ENCODE measurements at places on chromosomes 7 and 10. TPM values are rescaled to one million over a fixed set of nuclear protein-coding genes. Genes with fewer than 3 reads are reported as not detected.

GRCh38 chr10:132335189-132336063 is 3.4 kb downstream of the LRRC27 start:
- DNase-seq = no peak

DNA sequence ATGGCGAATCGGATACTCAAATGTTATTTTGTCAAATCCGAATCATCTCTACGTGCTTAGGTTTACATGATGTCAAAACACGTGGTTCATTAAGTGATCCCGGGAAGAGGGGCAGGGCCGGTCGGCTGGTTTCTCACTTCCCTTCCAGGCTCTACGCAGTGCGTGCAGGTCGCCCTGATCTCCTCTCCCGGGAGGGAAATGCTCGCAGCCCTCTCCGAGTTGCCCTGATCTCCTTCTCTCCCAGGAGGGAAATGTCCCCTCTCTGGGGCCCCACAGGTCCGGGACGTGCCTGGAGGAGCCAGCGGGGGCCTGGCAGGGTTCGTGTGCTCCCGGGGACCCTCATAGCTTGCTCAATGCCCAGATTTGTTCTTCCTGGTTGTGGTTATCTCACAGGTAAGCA is 202.7 kb downstream of the DNAJB6 start:
- no peak for DNase-seq

DNA sequence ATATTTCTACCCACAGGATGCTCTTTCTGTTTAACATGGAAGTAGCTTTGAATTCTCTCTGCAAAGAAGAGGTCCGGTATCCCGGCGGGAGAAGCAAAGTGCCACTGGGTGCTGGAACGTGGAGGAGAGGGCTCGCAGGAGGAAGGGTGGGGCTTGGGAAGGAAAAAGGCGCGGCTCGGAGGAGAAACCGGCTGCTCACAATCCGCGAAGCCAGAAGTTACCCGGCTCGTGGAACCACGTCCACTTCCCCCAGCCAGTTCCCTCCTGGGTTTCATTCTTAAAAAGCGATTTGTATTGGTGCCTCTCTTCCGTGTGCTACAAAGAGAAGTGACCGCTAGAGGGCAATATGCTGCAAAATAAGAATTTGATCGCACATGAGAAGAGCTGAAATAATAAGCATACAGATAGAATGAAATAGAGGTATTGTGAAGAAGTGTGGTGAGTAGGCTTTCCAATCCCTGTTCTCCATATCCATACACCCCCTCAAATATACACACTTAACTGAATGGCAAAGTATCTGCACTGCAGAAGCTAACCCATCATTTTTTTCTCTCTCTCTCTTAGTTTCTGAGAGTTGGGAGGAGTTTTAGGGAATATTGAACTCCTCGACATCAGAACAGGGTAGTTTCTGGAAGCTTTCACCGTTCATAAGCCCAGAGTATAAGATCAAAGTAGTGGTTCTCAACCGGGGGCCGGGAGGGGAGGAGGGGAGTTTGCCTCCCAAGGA is 31.1 kb downstream of the TRIL start:
- peak; percentile 91 for DNase-seq

DNA sequence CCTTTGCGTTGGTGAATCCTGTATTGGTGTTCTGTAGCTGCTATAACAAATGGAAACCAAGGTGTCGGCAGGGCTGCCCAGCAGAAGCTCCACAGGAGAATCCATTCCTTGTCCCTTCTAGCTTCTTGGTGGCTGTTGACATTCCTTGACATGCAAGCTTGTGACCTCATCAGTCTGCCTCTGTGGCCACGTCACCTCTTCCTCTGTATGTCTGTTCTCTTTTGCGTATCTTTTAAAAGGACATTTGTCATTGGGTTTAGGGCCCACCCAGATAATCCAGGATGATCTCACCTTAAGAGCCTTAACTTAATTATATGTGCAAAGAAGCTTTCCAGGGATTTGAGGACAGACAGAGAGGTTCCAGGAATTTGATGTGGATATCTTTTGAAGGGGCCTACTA is 15.3 kb upstream of the ZCCHC24 start:
- DNase-seq = no peak

ANK3 gene
- 171 TPM for polyA plus RNA-seq

NPFFR1 gene
- not detected for polyA plus RNA-seq

DNA sequence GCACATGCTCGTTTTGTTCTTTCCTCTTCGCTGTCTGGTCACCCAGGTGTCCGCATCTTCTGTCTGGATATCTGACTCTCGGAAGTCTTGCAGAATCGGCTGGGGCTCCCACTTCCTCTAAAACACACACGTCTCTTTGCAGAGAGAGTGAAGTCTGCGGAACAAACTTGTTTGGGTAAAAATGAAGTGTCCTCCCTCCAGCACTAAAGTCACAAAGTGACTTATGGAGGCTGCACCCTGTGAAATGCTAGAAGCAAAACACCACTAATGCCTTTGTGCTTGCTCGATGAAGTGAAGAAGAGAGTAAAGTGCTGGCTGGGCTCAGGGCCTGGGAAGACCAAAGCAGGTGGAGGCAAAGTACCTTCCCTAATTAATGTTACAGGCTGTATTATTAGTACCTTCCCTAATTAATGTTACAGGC is 71.4 kb downstream of the FGFR2 start:
- DNase-seq = no peak

GARS1 gene
- polyA plus RNA-seq = 72.5 TPM

DNA sequence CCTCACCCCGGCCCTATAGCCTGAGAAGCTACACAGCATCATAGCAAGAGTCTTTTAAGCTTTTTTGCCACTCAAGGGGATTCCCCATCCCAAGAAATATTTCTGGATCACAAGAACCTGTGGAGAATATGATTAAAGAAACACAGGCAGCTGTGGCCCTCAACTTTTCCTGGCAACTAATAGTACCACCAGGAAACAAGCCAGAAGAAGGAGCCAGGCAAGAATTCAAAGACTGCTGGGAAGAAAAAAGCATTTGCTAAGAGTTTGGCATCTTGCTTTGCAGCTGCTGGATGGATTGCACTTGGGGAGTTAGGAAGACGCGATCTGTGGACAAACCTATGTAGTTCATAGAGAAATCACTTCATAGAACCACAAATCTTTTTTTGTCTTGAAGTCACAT is 437.8 kb downstream of the PLXDC2 start:
- DNase-seq = peak; percentile 85

GRCh38 chr7:39659356-39660013 is 36.1 kb downstream of the RALA start:
- DNase-seq = no peak

DNA sequence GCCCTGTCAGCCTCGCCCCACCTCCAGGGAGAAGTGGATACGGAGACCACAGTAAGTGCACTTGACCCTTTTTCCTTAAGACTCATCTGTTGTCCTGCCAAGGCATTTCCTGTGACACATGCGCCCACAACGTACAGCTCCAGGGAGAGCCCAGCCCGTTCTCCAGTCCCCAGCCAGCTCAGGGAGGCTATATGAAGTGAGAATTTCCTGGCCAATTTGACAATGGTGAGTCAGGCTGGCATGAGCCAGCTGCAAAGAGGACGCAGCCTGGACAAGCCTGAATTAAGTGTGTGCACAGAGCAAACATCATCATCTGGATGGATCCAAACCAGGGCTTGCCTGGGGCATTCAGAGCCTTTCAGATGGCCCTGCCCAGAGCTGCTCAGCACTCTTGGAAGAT is 244.8 kb downstream of the KCNMA1 start:
- DNase-seq = no peak

DNA sequence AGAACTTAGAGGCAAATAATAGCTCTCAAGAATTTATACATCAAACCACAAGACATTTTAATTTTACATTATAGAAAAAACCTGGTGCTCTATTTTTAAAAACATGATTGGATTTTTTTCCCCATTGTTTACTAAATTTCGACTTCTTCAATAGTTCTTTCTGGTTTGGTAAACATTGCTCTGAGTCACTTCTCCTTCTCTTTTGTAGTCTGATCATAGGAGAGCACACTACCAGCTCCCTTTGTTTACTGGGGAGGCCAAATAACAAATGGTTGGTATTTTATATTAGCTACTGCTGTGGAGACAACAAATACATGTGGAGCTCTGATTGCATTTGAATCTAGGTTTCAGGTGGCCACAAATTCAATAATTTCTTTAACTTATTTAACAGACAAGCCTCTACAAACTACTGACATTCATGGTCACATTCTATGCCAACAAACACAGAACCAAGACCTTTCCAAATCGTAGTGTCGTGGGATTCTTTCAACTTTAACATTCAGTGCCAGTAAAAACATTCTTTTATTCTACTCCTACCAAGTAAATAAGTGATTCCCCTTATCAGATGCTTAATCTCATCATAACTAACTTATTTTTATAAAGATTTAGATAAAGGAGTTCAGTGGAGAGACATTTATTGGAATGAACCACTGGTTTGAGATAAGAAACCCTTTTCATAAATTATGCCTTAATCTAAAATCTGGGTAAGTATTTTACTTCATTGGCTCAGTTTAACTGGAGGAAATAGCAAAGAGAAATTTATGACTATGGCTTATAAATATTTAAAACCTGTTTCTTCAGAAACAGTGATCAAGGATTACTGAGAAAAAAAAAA is 17.7 kb upstream of the FXYD4 start:
- DNase-seq = no peak

ANKRD2 gene
- 19.2 TPM for polyA plus RNA-seq

GRCh38 chr10:71268758-71269157 is 50.3 kb upstream of the SLC29A3 start:
- no peak for DNase-seq

DNA sequence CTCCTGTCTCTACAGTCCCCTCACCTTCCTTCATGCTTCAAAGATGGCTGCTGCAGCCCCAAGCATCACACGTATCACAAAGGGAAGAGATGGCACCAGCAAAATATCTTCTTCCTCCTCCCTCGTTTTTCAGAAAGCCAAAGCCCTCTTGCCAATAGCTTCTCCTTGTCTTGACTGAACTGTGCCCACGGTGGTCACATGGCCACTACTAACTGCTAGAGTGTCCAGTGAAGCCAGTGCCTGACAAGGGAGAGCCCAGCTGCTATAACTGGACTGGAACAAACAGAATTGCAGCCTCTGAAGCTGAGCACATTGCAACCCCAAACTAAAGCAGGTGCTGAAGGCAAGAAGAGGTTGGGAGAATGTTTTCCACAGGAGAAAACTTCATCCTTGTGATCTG is 120.8 kb upstream of the RET start:
- no peak for DNase-seq

DNA sequence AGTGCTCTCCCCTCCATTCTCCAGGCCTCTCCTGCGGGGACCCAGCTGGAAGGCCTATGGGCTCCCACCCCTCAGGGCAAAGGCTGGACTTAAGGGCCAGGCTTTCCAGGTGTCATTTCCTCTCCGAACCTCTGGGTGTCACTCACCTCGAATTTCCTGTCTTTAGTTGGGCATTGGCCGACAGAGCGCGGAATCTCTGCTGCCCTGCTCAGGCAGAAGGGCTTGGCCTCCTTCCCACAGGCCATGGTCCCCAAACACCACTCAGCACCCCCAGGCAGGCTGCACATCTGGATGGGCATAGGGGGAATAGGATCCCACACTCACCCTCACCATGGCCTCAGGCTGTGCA is 212.9 kb downstream of the CCSER2 start:
- no peak for DNase-seq

DNA sequence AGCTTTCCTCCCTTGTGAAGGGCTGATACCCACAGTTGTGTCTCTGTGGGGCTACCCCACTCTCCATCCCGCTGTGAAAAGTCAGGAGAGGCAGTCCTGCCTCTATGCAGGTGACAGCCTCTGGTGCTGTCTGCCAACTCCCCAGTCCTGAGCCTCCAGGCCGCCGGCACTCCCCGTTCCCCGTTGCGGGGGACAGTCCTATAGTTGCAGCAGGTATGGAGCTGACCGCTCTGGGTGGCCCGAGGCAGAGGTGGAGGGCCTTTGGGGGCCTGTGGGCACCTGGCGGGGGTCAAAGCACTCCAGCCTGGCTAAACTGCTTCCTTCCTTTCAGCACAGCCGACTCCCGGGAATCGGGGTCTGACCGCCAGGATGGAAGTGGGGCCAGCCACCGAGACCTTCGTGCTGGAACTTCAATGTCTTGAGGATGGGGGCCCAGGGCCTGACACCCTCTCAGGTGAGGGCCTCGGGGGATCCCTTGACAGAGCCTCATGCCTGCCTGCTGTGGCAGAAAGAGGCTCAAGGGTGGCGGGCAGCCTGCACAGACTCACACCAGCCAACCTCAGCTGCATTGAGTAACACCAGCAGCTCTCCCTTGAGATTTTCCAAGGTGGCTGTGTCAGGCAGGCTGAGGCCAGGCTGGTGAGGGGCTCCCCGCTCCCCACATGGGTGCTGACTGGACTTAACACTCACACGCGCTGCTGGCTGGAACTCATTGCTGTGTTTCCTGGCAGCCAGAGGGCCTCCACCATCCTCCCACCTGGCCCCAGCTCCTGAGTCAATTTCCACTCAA is 1.6 kb downstream of the ZNF853 start:
- no peak for DNase-seq

DNA sequence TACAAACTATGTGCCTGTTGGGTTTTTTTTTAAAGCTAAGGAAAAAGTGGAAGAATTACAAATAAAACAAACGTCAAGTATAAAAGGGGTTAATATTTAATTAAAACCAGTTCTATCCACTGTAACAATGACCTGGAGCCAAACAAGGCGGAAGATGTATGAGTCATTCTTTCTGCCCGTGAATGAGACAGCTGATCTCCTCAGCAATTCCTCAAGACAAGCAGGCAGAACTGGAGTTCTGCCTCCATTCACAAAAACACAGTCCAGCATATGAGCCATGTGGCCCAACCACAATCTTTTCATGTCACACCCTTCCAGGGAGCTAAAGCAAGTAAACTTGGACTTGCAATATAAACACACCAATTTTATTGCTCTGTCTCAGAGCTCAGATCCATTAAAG is 8.4 kb downstream of the ETV1 start:
- peak; percentile 90 for DNase-seq

GRCh38 chr10:114077347-114077746 is 33.7 kb downstream of the ADRB1 start:
- no peak for DNase-seq

- no peak for DNase-seq
These were observed 61.7 kb upstream of the PAX2 start for GRCh38 chr10:100683545-100684300.

GRCh38 chr7:69992938-69993337 is 394.7 kb downstream of the AUTS2 start:
- DNase-seq = no peak

DGKI gene
- polyA plus RNA-seq = 0.48 TPM

DNA sequence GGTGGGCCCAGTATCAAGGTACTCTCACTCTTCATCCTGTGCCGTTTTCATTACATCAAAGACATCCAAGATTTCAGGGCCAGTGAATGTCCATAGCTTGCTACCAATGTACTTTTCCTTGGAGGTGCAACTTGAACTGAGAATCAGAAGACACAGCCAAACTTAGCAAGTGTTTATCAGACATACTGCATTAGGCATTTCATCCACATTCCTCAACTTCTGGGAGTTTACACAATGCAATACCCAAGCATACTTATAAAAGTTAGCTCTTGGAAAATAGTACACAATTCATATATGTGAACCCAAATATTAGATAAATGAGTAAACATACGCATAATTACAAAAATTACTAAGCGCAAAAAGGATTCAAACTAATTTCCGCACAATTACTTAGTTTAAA is 216.3 kb upstream of the RHOBTB1 start:
- no peak for DNase-seq

UTF1 gene
- not detected for polyA plus RNA-seq
